ENCODE measurements at places on chromosomes 16 and 17. TPM values are rescaled to one million over a fixed set of nuclear protein-coding genes. Genes with fewer than 3 reads are reported as not detected.

- no peak overlapping the region for H3K4me3 ChIP-seq
- H3K36me3 ChIP-seq: peaks cover 10% of the 10 kb centered on the region
- H3K27me3 ChIP-seq: no peaks in the 10 kb centered on the region
- peak; percentile 50 for DNase-seq
- H3K4me1 ChIP-seq: peaks cover 39% of the 10 kb centered on the region
Measured at GRCh38 chr16:89361751-89362539, 128.4 kb downstream of the ANKRD11 start.

- no peaks in the 10 kb centered on the region for H3K27me3 ChIP-seq
- peak overlapping the region; percentile 22 for H3K27ac ChIP-seq
- no peak overlapping the region for H3K4me3 ChIP-seq
- DNase-seq: peak; percentile 62
Measured at GRCh38 chr16:69240331-69240730, 53.4 kb downstream of the SNTB2 start.

The GINS2 gene
- 9.9 TPM for total RNA-seq

DNA sequence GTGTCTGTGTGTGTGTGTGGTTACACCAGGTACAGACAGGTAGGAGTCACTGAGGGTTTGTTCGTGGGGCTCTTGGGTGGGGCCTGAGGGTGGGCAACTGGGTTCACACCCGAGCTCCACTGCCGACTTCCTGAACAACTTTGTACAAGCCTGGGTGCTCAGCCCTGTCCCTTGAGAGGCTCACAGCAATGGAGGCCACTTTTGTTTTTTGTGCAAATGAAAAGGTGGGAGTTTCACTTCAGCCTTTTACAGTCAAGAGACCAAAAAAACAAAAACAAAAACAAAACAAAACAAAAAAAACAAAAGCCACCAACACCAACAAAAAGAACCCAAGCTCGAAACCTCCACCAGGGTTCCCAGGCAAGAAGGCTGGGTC is 2.4 kb downstream of the RHBDF2 start:
- peaks cover 9% of the 10 kb centered on the region for H3K4me1 ChIP-seq
- no peak for DNase-seq
- no peaks in the 10 kb centered on the region for H3K36me3 ChIP-seq
- H3K4me3 ChIP-seq: no peak overlapping the region

The ATMIN gene
- total RNA-seq: 44.4 TPM

GRCh38 chr17:61597607-61598006 is 6.6 kb upstream of the NACA2 start:
- DNase-seq: no peak
- H3K36me3 ChIP-seq: no peaks in the 10 kb centered on the region
- H3K27me3 ChIP-seq: peaks cover 79% of the 10 kb centered on the region
- no peak overlapping the region for H3K27ac ChIP-seq
- H3K4me1 ChIP-seq: no peaks in the 10 kb centered on the region

- H3K4me3 ChIP-seq: no peak overlapping the region
- H3K27me3 ChIP-seq: no peaks in the 10 kb centered on the region
- H3K36me3 ChIP-seq: no peaks in the 10 kb centered on the region
- no peak for DNase-seq
- no peaks in the 10 kb centered on the region for H3K4me1 ChIP-seq
Measured at GRCh38 chr17:8976638-8977037, 11.1 kb upstream of the PIK3R5 start.

GRCh38 chr17:60296177-60296576 is 95.8 kb downstream of the USP32 start:
- H3K4me1 ChIP-seq: peaks cover 3% of the 10 kb centered on the region
- DNase-seq: no peak
- H3K27ac ChIP-seq: no peak overlapping the region

DNA sequence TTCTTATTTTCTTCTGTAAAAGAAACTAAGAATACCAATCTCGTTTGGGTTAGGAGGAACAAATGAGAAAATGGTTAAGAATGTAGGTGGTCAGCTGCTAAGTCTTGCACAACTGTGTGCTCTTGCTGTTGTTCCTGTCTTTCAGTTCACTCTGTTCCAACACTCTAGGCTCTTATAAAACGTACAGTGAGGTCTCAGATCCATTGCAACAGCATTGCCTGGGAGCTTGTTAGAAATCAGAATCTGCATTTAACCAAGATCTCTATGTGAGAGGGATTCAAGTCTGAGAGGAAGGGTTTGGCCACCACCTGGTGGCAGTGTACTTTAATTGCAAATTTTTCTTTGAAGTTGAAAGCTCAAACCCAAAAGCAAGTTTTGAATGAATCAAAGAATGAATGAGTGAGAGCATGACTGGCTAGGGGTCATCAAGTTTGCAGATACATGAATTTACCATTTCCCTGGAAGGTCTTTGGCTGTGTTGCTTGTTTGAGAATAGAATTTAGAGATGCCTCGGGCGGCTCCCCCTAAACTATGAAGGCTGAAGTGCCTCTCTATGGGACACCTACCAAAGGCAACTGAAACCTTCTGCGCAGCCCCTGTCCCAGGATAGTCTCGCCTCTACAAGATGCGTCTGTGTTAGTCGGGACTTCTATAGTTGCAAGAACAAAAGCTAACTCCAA is 2.5 kb downstream of the ALOX15B start:
- H3K27me3 ChIP-seq: peaks cover 5% of the 10 kb centered on the region
- peak overlapping the region; percentile 54 for H3K27ac ChIP-seq
- no peaks in the 10 kb centered on the region for H3K36me3 ChIP-seq
- DNase-seq: peak; percentile 78
- peaks cover 14% of the 10 kb centered on the region for H3K4me1 ChIP-seq

The C16orf96 gene
- total RNA-seq: not detected

DNA sequence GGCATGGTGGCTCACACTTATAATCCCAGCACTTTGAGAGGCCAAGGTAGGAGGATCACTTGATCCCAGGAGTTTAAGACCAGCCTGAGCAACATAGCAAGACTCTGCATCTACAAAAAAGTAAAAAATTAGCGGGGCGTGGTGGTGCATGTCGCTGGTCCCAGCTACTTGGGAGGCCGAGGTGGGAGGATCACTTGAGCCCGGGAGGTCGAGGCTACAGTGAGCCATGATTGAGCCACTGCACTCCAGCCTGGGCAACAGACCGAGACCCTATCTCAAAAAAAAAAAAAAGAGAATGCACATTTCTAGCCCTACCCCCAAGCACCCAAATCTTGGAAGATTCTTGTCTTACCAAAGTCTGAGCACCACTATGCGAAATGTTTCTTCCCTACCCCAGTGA is 15.6 kb upstream of the RHOT1 start:
- H3K4me1 ChIP-seq: peaks cover 10% of the 10 kb centered on the region
- no peaks in the 10 kb centered on the region for H3K27me3 ChIP-seq
- peak overlapping the region; percentile 87 for H3K4me3 ChIP-seq
- DNase-seq: no peak
- peak overlapping the region; percentile 79 for H3K27ac ChIP-seq

GRCh38 chr16:15807603-15808009 is 49.2 kb downstream of the MYH11 start:
- no peak overlapping the region for H3K27ac ChIP-seq
- H3K36me3 ChIP-seq: no peaks in the 10 kb centered on the region
- H3K4me3 ChIP-seq: no peak overlapping the region
- peaks cover 12% of the 10 kb centered on the region for H3K27me3 ChIP-seq

- peaks cover 12% of the 10 kb centered on the region for H3K4me1 ChIP-seq
- DNase-seq: peak; percentile 77
- no peak overlapping the region for H3K4me3 ChIP-seq
- no peaks in the 10 kb centered on the region for H3K36me3 ChIP-seq
- H3K27ac ChIP-seq: peak overlapping the region; percentile 9
- H3K27me3 ChIP-seq: no peaks in the 10 kb centered on the region
Measured at GRCh38 chr17:62859146-62859545, 51.0 kb upstream of the MARCHF10 start.

The KRTAP4-3 gene
- total RNA-seq: not detected

The SP6 gene
- not detected for total RNA-seq

The SLC35B1 gene
- total RNA-seq: 71.7 TPM

DNA sequence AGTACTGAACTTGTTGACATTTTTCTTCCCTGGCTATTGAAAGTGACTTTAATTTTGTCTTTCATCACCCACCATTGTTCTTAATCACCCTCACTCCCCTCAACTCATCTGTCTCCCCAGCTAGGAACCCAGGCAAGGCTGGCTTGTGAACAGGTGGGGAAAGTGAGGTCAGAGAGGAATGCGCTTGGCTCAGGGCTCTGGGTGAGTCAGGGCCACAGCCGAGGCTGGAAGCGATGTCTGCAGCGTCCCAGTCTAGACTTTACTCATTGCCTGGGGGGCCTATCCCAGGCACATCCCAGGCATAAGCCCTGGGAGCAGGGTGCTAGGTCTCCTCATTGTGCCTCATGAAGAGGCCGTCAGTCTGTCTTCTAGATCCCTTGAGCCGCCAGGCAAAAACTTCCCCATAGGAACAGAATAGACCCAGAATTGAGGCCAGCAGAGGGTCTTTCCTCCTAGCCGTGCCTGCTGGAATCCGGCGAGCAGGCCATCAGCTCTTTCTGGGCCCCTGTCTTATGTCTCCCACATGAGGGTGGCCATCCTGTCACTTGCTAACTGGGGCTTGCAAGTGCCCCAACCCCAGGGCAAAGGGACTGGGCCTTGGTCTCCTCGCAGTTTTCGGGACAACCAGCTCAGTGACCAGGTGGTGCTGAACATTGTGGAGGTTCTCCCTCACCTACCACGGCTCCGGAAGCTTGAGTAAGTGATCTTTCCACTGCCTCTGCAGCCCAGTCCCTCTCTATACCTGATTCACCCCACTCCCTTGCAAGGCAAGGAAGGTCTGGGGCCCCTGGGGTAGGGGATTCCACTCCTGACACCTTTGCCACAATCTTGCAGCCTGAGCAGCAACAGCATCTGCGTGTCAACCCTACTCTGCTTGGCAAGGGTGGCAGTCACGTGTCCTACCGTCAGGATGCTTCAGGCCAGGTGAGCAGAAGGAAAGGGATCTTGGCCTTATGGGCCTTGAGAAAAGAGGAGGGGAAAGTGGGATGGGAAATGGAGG is 40.1 kb downstream of the NLRC5 start:
- no peak overlapping the region for H3K4me3 ChIP-seq
- H3K36me3 ChIP-seq: no peaks in the 10 kb centered on the region
- DNase-seq: peak; percentile 61

The ZNF689 gene
- total RNA-seq: 5.7 TPM

The SLFN14 gene
- not detected for total RNA-seq

DNA sequence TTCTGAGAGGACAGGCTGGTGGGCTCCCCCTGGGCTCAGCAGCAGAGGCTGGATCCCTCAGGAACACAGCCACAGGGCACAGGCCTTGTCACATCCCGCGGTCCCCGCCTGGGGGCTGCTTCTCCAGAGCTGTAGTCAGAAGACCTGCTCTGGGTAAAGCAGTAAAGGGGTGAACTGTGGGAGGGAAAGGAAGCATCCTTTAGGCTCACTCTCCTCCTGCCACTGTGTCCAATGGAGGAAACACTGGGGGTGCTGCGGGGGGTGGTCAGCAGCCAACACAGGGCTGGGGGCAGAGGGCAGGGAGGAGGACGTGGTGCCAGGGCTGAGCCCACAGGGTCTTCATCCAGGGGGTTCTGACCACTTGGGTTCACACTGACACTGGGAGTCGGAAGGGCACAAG is 5.0 kb upstream of the SLC38A8 start:
- DNase-seq: no peak
- H3K27ac ChIP-seq: no peak overlapping the region
- H3K36me3 ChIP-seq: no peaks in the 10 kb centered on the region
- H3K4me1 ChIP-seq: no peaks in the 10 kb centered on the region
- no peak overlapping the region for H3K4me3 ChIP-seq
- H3K27me3 ChIP-seq: peaks cover under 1% of the 10 kb centered on the region

DNA sequence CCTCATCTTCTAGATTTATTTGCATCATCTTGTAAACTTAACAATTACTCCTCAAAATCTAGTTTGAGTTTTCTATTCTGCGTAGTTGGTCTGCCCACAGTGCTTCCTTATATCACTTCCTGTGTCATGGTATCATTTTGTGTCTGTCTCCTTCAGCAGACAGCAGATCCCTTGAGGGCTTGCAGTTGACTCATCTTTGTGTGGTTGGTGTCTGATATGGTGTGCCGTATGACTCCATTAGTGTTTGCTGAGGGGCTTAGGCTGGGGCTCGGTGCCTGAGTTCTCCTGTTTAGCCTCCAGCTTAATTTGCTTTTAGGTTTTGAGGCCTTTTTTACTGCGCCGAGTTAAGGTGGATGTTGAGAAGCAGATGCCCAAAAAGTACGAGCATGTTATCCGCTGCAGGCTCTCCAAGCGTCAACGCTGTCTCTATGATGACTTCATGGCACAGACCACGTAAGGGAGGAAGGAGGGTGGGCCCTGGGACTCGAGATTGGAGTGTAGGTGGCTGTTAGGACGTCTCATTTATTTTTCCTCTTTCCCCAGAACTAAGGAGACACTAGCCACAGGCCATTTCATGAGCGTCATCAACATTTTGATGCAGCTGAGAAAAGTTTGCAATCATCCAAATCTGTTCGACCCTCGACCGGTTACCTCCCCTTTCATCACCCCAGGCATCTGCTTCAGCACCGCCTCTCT is 16.9 kb downstream of the SRCAP start:
- H3K4me3 ChIP-seq: no peak overlapping the region
- H3K27me3 ChIP-seq: no peaks in the 10 kb centered on the region
- H3K27ac ChIP-seq: peak overlapping the region; percentile 78
- peak; percentile 65 for DNase-seq
- H3K4me1 ChIP-seq: peaks cover 15% of the 10 kb centered on the region

- peaks cover 26% of the 10 kb centered on the region for H3K4me1 ChIP-seq
- H3K27ac ChIP-seq: no peak overlapping the region
- no peaks in the 10 kb centered on the region for H3K27me3 ChIP-seq
- H3K36me3 ChIP-seq: peaks cover 20% of the 10 kb centered on the region
Measured at GRCh38 chr17:39921323-39921722, 2.9 kb upstream of the GSDMB start.

The SPN gene
- not detected for total RNA-seq

- peaks cover 19% of the 10 kb centered on the region for H3K27me3 ChIP-seq
- H3K27ac ChIP-seq: no peak overlapping the region
- DNase-seq: peak; percentile 24
- no peaks in the 10 kb centered on the region for H3K36me3 ChIP-seq
Measured at GRCh38 chr16:50473356-50473945, 74.7 kb upstream of the NKD1 start.

GRCh38 chr17:81580481-81580880 is 28.3 kb upstream of the FAAP100 start:
- no peak for DNase-seq
- no peaks in the 10 kb centered on the region for H3K27me3 ChIP-seq
- peaks cover 60% of the 10 kb centered on the region for H3K4me1 ChIP-seq

DNA sequence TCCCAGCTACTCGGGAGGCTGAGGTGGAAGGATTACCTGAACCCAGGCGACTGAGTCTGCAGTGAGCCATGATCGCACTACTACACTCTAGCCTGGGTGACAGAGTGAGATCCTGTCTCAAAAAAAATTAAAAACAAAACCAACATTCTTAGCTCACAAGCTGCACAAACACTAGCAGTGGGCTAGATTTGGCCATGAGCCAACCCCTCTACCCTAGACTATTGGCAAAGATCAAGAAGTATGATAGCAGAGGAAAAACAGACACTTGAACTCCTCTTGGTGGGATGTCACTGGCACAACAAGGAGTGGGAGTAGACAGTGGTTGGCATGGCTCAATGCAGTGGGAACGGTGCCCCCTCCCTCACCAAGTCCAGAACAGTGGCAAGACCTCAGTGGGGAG is 19.6 kb upstream of the RIPOR1 start:
- H3K36me3 ChIP-seq: no peaks in the 10 kb centered on the region
- H3K27me3 ChIP-seq: no peaks in the 10 kb centered on the region
- no peak overlapping the region for H3K4me3 ChIP-seq

The CLEC19A gene
- total RNA-seq: not detected

Measured in GM23248 (cell line).